NCI-H1930 (cell line): ENCODE measurements at places on chromosomes 16 and 17.

DNA sequence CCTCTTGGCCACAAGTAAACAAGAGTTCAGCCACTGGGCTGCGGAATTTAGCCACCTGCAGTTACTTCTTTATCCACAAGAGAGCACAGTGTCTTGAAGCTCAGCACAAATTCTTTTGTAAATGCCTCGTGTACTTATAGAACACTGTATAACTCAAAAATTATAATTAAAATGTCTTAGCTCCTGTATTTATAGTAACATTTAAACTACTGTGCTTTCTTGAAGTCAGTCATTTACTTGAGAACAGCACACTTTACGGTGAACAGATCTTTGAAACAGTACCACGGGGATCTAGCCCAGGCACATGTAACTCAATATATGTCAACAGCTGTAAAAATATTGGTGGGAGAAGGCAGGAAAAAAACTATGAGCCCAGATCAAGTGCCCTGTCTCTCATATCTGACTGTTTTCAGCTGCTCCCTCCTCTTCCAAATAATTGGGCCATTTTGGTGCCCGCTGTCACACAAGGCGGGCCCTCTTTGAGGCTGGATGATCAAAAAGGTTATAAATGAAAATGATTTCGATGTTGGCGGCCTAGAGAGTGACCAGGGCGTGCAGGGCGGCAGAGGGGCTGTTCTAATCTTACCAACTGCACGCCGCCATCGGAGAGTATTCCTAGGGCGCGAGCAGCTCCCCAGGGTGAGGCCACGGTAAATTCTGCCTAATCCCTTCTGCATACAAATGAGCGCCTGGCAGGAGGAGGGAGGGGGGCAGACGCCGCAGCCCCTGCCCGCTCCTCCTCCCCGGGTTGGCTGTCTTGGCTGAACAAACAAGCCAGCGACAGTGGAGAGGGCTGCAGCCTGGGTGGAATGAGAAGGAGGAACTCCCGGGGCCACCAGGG lies 183.2 kb downstream of the C16orf78 start:
- no peak for DNase-seq

DNA sequence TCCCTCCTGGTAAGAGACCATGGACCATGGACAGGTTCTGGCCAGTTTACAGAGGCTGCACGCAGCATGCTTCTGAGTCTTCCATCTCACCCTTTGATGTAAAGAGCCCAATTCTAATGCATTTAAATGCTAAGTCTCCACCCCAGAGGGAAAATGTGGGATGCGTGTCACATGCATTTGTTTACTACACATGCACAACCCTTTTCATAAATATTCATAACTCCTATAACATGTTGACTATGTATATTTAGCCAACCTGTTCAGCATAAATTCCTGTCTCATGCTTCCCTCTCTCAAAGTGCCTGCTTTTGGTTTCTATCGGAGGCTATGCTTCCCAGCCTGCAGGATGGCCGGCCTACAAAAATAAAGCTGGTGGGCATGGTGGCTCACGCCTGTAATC lies 260.3 kb downstream of the STX8 start:
- DNase-seq = no peak

DNA sequence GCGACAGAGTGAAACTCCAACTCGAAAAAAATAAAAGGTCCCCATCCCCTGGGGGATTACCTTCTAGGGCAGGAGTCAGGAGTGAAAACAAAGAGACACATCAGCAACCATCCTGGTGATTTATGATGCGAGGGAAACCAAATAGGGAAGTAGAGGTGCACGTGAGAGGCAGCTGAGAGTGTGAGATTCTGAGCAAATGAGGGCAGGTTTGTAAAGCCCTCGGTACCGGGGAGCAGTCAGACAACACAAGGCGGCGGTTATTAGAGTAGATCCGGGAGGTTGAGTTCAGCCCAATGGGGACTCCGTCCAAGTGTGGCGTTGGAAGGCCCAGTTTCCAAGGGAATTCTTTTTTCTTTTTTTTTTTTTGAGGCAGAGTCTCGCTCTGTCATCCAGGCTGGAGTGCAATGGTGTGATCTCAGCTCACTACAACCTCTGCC lies 7.4 kb upstream of the ARMC7 start:
- DNase-seq = no peak

GRCh38 chr16:21069986-21070385 lies 80.7 kb downstream of the DNAH3 start:
- DNase-seq = no peak

DNA sequence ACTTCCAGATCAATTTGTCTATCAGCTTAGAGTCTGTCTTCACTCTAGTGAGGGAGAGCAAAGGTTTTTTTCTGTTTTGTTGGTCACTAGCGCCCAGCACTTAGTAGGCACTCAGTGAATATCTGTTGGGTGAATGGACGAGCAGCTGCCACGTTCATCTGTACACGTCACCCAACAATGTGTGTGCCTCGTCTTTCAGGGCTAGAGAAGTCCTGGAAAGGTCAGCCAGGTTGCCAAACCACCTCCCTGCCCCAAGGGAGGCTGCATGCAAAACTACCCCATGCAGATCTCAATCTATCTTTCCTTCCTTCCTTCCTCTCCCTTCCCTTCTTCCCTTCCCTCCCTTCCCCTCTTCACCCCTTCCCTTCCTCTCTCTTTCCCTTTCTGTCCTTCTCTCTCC lies 340.9 kb downstream of the SOX9 start:
- DNase-seq = no peak

DNA sequence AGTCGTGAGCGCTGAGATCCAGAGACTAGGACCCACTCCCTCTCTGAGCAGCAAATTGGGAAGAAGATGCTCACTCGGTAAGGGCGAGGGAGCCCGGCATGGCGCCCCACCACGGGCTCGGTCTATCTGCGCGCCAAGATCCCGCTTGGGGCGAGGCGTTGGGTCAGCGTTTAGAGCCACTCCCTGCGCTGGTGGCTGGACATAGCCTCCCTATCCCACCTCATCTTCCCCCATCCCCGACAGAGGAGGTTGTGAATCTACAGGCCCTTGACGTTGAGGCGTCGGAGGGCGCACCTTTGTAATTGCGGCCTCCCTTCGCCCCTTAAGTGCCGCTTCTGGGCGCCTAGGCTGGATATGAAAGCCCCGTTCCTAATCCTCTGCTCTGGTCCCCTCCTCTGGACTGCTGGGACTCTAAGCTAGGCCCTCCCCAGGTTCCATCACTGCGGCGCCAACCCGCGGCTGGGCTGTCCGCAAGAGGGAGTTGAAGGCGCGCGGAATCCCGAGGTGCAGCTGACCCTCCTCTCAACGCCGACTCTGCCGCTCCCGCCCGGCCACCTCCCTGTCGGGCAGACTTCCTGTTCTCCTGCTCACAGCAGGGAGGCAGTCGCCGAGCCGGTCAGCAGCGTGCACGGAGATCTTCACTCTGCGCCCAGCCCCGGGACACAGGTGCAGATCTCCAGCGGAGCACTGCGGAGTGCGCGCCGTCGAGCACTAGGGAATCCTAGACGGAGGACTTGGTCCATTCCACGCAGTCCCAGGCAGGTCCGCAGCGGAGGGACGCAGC lies 16.1 kb upstream of the HOXB9 start:
- no peak for DNase-seq

- peak; percentile 10 for DNase-seq
Observed at GRCh38 chr17:6666077-6666521, 14.5 kb downstream of the C17orf100 start.

- DNase-seq = no peak
Observed at GRCh38 chr17:27818401-27819105, 18.2 kb upstream of the NOS2 start.

DNA sequence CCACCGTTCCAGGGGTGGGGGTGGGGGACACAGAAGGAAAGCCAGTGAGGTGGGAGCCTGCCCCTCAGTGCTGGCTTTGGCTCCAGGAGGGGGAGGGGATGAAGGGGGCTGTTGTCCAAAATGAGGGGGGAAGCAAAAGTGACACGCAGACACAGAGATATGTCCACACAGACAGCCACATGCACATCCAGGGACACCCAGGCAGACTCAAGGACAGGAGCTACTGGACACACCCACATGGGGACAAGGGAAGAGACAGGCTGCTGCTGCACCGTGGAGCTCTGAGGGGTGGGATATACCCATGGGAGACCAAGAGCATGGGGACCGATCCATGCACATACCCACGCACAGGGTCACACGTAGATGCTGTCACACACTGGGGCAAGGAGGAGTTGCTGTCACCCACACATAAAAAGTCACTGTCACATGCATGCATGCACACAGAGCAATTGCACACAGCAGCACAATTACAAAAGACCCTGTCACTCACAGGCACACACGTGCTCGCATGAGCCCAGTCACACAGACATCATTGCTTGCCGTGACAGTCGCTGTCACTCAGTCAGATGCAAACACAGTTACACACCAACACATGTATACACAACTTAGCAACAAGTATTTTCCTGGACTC lies 1.3 kb downstream of the THRA start:
- DNase-seq = no peak

DNA sequence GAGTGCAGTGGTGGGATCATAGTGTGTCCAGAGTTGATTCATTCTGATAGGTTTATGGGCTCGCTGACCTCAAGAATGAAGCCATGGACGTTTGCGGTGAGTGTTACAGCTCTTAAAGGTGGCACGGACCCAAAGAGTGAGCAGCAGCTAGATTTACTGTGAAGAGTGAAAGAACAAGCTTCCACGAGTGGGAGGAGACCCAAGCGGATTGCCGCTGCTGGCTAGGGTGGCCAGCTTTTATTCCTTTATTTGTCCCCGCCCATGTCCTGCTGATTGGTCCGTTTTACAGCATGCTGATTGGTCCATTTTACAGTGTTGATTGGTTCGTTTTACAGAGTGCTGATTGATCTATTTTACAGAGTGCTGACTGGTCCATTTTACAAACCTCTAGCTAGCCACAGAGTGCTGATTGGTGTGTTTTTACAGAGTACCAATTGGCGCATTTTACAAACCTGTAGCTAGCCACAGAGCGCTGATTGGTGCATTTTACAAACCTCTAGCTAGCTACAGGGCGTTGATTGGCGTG lies 17.5 kb downstream of the CACNG4 start:
- no peak for DNase-seq

GRCh38 chr17:80927791-80928216 lies 63.8 kb upstream of the CHMP6 start:
- no peak for DNase-seq

- DNase-seq = no peak
Observed at GRCh38 chr17:29344201-29344856, 45.8 kb upstream of the TAOK1 start.

DNA sequence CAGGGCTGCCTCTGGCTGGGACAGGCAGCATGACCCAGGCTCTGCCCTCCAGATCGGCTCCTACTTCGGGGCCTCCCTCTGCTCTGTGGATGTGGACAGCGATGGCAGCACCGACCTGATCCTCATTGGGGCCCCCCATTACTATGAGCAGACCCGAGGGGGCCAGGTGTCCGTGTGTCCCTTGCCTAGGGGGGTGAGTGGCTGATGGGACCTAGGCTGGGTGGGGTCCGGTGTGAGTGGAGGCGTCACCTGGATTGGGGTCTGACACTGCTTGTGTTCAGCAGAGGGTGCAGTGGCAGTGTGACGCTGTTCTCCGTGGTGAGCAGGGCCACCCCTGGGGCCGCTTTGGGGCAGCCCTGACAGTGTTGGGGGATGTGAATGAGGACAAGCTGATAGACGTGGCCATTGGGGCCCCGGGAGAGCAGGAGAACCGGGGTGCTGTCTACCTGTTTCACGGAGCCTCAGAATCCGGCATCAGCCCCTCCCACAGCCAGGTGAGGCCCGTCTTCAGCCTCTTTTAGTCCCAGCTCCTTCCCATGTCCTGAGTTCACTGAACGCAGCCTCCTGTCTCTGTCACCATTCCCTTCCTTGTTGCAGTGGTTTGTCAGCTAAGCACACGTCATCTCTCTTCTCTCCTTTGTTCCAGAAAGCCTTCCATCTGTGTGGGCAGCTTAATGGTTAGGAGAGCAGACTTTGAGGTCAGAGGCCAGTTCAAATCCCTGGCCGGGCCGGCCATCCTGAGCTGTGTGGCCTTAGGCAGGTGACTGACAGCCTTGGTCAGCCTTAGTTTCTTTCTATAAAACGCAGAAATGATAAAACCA lies 16.9 kb downstream of the COX6A2 start:
- DNase-seq = no peak

DNA sequence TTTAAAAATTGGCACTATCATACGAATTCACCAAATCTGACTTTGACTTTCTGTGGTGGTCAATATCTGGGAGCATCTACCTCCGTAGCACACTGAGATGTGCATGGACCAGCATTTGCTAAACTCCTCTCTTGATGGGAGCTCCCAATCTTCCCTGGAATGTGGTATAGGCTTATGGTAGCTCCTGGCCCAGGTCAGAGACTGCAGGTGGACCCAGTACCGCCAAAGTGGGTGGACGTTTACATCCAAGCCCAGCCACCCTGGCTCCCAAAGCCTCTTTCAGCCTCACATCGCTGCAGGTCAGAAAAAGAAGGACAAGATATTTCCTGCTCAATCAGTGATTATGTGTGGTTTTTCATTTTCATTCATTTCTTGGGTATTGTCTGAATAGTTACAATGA lies 43.1 kb upstream of the NKD1 start:
- DNase-seq = no peak

GRCh38 chr17:8953156-8953885 lies 12.2 kb downstream of the PIK3R5 start:
- no peak for DNase-seq

DNA sequence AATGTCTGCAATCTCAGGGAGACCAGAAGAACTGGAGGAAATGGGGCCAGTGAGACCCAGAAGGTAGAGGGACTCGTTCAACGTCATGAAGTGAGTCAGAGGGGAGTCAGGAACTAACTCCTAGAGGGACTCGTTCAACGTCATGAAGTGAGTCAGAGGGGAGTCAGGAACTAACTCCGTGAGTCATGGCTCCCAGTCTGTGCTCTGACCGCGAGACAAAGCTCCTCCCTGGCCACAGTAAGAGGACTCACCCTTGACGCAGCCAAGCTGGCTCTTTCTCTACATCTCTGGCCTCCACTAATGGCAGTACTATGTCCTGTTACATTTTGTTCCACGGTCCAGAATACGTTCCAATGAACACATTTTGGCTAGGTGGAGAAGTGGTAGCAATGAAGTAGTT lies 902.5 kb downstream of the KCNJ2 start:
- DNase-seq = no peak

GRCh38 chr17:78315355-78316114 lies 44.3 kb downstream of the SOCS3 start:
- DNase-seq = no peak

- no peak for DNase-seq
Observed at GRCh38 chr16:67537636-67538591, 9.3 kb downstream of the RIPOR1 start.

GRCh38 chr16:85132456-85133289 lies 20.4 kb upstream of the CIBAR2 start:
- DNase-seq = no peak

GRCh38 chr16:17053536-17054160 lies 417.1 kb downstream of the XYLT1 start:
- no peak for DNase-seq

DNA sequence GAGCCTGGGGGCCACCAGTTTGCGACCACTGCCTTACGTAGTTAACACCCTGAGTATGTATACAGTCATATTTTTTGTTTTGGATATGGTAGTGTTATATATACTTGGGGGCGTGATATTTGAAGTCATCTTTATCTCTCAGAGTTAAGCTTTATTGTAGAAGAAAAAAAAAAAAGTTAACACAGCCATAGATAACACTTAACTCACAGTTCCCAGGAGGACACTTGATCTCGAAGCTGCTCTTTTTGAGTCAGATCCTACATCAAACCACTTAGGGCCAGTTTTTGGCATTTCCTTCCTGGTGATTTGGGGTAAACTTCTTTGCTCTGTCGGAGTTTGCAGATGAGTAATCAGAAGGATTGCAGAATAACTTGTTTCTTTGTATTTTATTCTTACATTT lies 5.8 kb downstream of the ITPRIPL2 start:
- DNase-seq = no peak

GRCh38 chr17:48593840-48594537 lies 410 bp upstream of the HOXB5 start:
- DNase-seq = peak; percentile 69

- DNase-seq = no peak
Observed at GRCh38 chr16:86854626-86855294, 276.4 kb downstream of the FOXL1 start.
